Left lung (tissue), 14 donors: ENCODE measurements at places on chromosomes 6 and 20. TPM values are rescaled to one million over a fixed set of nuclear protein-coding genes. Genes with fewer than 3 reads are reported as not detected.
A peak's percentile ranks its signal among the peaks of the same experiment; 100 is the strongest.

LTB gene
- polyA plus RNA-seq = 2.6 TPM

CASP8AP2 gene
- polyA plus RNA-seq = 21.7 TPM

- DNase-seq = no peak
Observed at GRCh38 chr6:97361286-97361685, 78.3 kb upstream of the MMS22L start.

DNA sequence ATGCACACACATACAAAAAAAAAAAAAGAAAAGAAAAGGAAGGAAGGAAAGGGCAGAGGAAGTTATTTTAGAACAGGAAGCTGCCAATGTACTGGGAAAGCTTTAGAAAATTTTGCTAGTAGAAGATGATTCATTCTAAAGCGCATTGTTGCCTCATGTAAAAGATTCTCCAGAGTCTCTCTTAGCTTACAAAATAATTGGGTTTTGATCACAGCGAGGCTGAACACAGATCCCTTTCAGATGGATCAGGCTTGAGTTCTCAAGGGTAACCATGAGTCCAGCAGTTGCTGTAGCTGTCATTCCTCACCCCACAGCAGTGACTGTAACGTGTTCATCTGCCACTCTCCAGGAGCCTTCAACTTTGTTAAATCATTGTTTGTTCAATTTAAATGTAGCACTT lies 81.9 kb downstream of the PHACTR2 start:
- no peak for DNase-seq

GRCh38 chr6:33744001-33744848 lies 2.5 kb downstream of the IP6K3 start:
- DNase-seq = peak; percentile 43

- DNase-seq = no peak
Observed at GRCh38 chr6:136137008-136137692, 113.0 kb downstream of the MTFR2 start.

GRCh38 chr6:112983713-112984261 lies 636.7 kb downstream of the RFPL4B start:
- DNase-seq = no peak

TXLNB gene
- 2.2 TPM for polyA plus RNA-seq

LTA gene
- 0.44 TPM for polyA plus RNA-seq

DNA sequence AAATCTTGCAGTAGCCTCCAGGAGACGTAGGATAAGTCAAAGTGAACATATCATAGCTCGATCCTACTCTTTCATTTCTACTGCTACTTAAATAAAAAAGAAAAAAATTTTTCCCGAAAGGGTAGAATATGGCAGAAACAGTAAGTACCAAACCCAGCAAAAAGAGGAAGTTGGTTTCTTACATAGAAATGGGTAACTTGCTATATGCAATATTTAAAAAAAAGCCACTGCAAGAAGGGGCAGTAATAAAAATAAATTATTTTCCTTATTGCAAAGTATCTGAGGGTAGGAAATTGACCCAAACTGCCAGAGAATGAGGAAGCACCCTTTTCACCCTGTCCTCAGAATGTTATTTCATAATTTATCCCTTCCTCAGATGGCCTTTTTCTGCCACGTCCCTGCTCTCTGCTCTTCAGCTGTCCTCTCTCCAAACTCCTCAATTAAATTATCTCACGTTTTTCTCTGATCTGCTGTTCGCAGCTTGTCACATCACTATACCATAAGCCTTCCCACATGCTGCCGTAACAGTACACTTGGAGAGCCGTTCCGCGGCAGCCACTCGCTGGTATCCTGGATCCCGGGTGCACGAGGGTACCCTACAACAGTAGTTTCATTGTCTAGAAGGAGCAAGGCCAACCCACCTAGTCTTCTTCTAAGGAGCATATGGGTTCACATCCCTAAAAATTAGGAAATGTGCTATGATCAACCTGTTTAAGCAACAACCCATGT lies 149.6 kb downstream of the BACH2 start:
- no peak for DNase-seq

GRCh38 chr6:15362274-15363160 lies 116.6 kb downstream of the JARID2 start:
- DNase-seq = no peak

TCP11 gene
- polyA plus RNA-seq = 0.63 TPM

SOX12 gene
- 23.5 TPM for polyA plus RNA-seq
